ENCODE measurements at places on chromosomes 7 and 10. TPM values are rescaled to one million over a fixed set of nuclear protein-coding genes. Genes with fewer than 3 reads are reported as not detected.

The SLC16A12 gene
- 0.33 TPM for total RNA-seq

The CPVL gene
- total RNA-seq = 0.20 TPM

The GOLGA7B gene
- total RNA-seq = 0.03 TPM

The MOGAT3 gene
- not detected for total RNA-seq

The WDR86 gene
- total RNA-seq = 0.26 TPM

The MTERF1 gene
- 9.3 TPM for total RNA-seq

The PILRB gene
- 7.8 TPM for total RNA-seq

The HABP2 gene
- not detected for total RNA-seq

The ELMO1 gene
- total RNA-seq = 0.43 TPM

The PARD3 gene
- 51.8 TPM for total RNA-seq

The CCT6A gene
- 159 TPM for total RNA-seq

The MEPCE gene
- total RNA-seq = 30.4 TPM

The UPK3B gene
- total RNA-seq = 0.46 TPM

The PLAU gene
- 110 TPM for total RNA-seq

The TAS2R41 gene
- total RNA-seq = not detected

The ZNF92 gene
- total RNA-seq = 2.5 TPM

The SLC26A4 gene
- 0.56 TPM for total RNA-seq

The NKX2-3 gene
- total RNA-seq = not detected

The GIMAP7 gene
- total RNA-seq = not detected

The CCDC126 gene
- total RNA-seq = 8.3 TPM

The SPDYE16 gene
- total RNA-seq = not detected

The ANKRD30A gene
- total RNA-seq = not detected

The CADPS2 gene
- 18.3 TPM for total RNA-seq

The HOXA7 gene
- 0.13 TPM for total RNA-seq

The FAM13C gene
- 5.0 TPM for total RNA-seq

The TET1 gene
- 5.2 TPM for total RNA-seq

The MEOX2 gene
- 28.3 TPM for total RNA-seq
